ENCODE measurements at places on chromosomes 12 and 14. TPM values are rescaled to one million over a fixed set of nuclear protein-coding genes. Genes with fewer than 3 reads are reported as not detected.
A peak's percentile ranks its signal among the peaks of the same experiment; 100 is the strongest.

GRCh38 chr12:123908884-123909725, 63.5 kb downstream of the CCDC92 start:
- DNase-seq = no peak

- DNase-seq = no peak
These were observed 11.3 kb downstream of the ALDH1L2 start for GRCh38 chr12:105072888-105073488.

GRCh38 chr12:94679554-94680195, 29.3 kb upstream of the TMCC3 start:
- no peak for DNase-seq

DNA sequence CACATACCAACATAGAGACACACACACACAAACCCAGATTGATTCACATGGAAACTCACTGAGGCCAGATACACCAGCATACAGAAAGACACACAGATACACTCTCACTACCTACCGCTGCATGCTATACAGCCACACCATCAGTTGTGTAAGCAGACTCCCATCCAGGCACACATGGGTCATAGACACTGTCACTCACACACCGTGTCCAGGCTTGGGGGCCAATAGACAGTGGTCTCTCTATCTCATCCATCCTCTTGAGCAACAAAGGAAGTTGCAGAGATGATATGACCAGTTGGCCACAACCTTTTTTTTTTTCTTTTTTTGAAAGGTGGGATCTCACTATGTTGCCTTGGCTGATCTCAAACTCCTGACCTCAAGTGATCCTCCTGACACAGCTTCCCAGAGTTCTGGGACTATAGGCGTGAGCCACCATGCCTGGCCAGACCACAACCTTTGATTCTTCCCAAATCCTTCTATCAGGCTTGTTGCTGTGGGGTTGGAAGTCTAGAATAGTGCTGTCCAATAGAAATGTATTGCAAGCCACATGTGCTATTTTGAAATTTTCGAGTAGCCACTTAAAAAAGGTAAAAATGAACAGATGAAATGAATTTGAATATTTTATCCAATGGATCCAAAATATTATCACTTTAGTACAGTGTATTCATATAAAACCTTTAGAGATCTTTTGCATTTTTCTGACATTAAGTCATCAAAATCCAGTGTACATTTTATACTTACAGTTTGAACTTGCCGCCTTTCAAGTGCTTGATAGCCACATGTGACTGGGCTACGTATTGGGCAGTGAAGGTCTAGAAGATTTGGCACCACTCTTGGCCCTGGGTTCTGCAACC, 7.4 kb downstream of the LRP1-AS start:
- DNase-seq = no peak

DNA sequence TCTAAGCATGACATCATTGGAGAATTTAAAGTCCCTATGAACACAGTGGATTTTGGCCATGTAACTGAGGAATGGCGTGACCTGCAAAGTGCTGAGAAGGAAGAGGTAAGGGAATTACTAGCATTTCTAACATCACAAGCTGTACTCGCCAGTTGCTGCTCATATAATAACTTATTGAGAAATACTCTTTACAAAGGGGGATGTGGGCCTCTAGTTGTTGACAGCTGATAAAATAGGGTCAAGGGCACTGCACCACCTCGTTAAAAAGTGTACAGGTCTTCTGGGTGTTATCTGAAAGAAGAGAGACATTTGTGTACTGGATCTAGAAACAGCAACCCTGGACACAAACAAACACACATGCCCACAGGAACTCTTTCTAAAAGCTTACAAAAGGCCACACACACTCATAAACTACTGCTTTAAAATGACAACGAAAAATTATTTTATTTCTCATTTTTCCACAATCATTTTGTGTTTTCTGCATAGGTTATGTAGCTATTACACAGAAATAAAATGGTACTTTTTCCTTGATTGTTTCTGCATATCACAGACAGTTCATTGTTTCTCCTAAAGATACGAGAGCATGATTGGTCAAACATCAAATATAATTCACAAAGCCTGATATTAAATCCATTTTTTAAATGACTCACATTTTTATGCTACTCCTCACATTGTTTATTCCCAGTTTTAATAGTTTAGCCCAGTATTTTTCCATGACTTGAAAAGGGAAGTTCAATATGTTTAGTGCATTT, 391.1 kb downstream of the PAWR start:
- DNase-seq = no peak

DNA sequence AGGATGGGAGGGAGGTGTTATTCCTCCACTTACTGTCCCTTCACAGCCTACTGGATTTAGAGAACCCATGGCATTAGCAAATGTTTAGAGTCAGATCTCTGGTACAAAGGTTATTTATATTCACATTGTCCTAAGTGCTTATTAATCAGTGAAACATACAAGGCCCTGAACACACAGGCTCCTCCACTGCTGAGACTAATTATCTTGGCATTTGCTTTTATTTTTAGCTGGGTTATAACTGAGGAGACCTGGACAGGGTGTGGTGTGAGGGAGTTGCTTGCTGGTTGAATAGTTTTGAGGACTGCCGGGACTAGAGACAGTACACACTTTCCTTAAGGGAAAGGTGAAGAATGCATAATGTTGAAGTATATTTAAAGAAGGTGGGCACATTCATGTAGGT, 77.5 kb downstream of the FIGNL2 start:
- no peak for DNase-seq

- DNase-seq = no peak
These were observed 137.6 kb upstream of the MAX start for GRCh38 chr14:65239938-65240296.

DNA sequence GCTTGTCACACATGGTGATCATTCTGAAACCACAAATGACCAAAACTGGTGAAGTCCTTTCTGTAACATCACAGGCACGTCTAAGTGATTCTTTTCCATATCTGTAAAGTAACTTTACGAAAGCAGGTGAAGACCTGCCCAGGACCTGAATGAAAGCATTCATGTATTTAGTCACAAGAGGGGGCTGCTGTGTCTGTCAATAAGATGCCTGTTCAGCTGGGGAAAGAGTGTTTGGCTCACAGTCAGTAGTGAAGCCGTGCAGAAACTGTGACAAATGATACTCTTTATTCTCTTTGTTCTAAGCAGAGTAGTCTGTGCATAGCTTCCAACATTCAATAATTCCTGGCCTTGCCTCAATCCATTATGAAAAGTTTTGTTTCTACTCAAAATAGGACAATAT, 373.5 kb upstream of the OR4E1 start:
- DNase-seq = peak; percentile 43

DNA sequence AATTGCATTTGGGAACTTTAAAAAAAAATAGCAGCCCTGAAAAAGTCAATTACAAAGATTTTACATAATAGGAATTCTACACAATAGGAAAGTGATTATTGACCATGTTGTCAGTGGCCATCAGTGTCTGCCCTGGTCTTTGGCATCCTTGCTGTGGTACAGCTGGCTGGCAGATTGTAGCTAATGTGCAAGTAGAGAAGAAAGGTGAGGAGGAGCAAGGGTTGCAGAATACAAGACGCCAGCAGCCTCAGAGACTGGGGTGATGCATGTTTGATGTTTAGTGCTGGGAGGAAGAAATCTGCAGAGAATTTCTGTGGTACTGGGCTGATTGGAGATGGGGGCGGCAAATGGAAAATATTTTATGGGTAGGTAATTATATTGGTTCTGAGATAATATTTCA, 322.9 kb downstream of the TMEM117 start:
- no peak for DNase-seq

DNA sequence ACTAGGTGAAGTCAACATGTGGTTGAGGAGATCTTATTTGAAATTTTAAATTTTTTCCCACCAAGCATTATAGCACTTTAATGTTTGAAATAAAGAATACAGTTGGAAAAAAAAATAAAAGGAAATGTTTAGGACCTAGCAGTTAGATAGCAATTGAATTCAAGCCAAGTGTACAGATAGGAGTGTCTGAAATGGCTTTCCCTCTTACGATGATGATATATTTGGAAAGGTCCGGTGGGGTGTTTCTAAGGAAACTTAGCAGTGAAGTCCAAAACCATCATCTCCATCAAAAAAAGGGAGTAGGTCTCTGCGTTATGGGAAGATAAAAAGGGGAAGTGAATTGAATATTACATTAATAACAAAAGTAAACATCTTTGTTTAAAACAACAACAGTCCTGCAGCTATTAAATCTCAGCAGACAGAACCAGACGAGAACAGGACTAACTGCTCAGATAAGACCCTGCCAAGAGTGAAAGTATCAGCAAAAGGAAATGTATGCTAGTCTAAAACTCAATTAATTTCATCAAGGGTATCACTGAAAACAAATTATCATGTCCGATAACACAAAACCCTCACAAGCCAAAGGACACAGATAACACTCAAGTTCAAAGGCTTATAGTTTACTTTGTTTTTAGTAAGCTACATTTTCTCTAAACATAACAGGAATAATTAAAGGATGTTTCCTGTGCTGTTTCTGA, 242.0 kb downstream of the BMP4 start:
- no peak for DNase-seq

DNA sequence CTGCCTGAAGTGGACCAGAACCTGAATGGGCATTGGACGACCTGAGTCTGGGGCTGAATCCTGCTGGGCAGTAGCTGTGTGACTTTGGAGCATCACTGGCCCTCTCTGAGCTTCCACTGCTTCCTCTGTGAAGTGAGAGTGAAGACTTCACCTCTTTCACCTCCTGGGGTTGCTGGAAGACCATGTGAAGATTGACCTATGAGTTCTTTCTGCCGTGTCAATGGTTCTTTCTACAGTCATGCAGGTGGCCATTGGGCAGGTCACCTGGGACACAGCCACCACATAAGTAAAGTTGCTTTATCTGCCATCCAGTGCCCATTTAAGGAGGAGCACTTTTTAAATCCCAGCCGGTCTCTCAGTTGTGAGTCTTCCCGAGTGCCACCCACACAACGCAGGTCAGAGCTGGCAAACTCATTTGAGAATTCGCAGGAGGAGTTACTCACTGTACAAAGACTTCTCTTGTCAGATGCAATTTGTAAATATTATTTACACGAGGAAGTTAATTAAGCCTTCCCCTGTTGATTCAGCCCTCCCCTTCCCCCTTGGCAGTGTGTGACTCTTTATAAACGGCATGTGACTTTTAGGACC, 74.8 kb upstream of the TCL1B start:
- DNase-seq = no peak

- no peak for DNase-seq
These were observed 45.7 kb upstream of the MDM1 start for GRCh38 chr12:68377881-68378280.

- peak; percentile 83 for DNase-seq
These were observed at the start of gene ZBTB1 for GRCh38 chr14:64504310-64504896. Gene ZBTB1, plus strand, starts transcription at chr14:64504770. Its CDS starts 16,735 bp downstream, at chr14:64521505.

GRCh38 chr14:100622708-100623485, 35.7 kb upstream of the BEGAIN start:
- no peak for DNase-seq

DNA sequence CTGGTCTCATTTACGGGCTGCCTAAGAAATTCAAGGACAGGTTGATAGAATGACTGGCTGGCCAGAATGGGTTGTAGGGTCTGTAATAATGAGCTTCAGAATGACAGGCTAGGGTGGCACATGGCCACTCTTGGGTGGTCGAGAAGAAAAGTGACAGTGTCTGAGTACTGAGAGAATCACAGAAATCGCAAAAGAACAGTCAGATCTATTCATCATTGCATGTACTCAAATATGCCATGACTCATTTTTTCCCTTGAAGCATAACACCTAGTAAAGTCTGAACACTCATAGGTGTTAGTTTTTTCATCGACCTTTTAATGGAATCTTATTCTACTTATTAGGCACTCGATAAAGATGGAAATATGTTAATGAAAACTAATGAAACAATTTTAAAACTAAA, 37.8 kb upstream of the SEL1L start:
- no peak for DNase-seq

DNA sequence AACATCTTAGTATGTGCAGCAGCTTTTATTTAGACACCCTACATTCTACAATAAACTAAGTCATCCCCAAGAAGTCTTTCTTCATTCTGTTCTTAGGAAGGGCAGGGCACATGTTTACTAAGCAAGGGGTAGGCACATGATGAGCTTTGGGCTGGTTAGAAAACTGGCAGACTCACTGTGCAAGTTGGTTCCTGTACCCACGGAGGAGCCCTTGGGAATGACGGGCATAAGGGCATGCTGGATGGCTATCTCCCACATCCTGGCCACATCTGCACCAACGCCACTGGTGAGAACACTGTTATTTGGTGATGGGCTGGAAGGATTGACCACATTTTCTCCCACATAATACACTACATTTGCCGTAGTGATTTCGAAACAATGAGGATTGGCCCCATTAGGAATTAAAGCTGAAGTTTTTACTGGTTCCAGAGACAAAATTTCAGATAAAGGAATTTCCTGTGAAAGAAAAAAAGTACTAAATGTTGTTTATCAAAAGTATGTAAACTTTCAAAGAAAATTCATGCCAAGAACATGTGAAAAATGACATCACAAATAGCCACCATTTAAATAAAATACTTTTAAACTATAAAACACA, 297.0 kb downstream of the PRKD1 start:
- no peak for DNase-seq

DNA sequence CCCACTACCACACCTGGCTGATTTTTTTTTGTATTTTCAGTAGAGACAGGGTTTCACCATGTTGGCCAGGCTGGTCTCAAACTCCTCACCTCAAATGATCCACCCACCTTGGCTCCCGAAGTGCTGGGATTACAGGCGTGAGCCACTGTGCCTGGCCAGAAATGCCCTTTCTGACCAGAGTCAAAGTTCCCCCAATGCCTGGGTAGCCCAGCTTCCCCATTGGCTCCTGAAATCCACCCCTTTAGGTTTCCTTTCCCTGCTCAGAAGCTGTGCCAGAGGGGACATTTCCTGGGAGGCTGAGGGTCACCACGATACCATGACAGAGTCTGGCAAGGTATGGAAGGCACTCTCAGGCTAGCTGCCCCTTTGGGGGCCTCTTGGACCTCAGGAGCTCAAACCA, 3.5 kb downstream of the GSTZ1 start:
- no peak for DNase-seq

- no peak for DNase-seq
These were observed 4.9 kb upstream of the KIF26A start for GRCh38 chr14:104133496-104133895.

- no peak for DNase-seq
These were observed 506 bp downstream of the ESRRB start for GRCh38 chr14:76376409-76376877.

The TAS2R14 gene
- total RNA-seq = 1.2 TPM

The TAS2R30 gene
- total RNA-seq = 1.9 TPM

The ADGRD1 gene
- 70.2 TPM for total RNA-seq

The COL2A1 gene
- total RNA-seq = not detected

The PRH2 gene
- total RNA-seq = not detected

The SDR9C7 gene
- not detected for total RNA-seq

The AP5M1 gene
- 43.5 TPM for total RNA-seq

The MMP14 gene
- total RNA-seq = 201 TPM

The FAM216A gene
- total RNA-seq = 5.6 TPM

The NAV3 gene
- total RNA-seq = 8.6 TPM

The GLI1 gene
- 1.9 TPM for total RNA-seq

The AICDA gene
- total RNA-seq = 0.17 TPM
